ENCODE measurements at places on chromosomes 7 and 10.

- H3K27ac ChIP-seq = no peak overlapping the region
- DNase-seq = no peak
- H3K4me3 ChIP-seq = no peak overlapping the region
- H3K36me3 ChIP-seq = no peaks in the 10 kb centered on the region
- no peaks in the 10 kb centered on the region for H3K4me1 ChIP-seq
Measured at GRCh38 chr10:96878057-96878456, 46.0 kb downstream of the LCOR start.

GRCh38 chr7:2197436-2198155 is 35.1 kb downstream of the MAD1L1 start:
- H3K4me3 ChIP-seq = no peak overlapping the region
- H3K36me3 ChIP-seq = no peaks in the 10 kb centered on the region
- H3K4me1 ChIP-seq = no peaks in the 10 kb centered on the region
- DNase-seq = no peak

DNA sequence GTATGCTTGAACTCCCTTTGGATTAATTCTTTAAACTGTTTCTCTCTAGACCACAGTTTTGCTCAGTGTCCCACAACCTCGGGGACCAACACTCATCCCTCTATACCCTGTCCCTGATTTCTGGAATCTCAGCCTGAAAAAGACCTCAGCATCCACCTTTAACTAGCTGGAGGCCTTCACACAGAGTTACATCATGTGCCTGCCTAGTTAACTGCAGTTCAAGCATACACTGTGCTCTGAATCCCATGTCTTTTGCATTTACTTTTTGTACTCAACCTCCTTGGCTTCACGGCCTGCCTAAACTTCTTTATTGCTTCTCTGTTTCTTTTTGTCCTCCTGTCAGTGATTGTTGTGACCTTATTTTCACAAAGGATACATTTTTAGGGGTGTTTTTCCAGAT is 66.7 kb downstream of the PRKG1 start:
- no peak for DNase-seq
- H3K4me1 ChIP-seq = no peaks in the 10 kb centered on the region
- no peak overlapping the region for H3K4me3 ChIP-seq
- H3K36me3 ChIP-seq = no peaks in the 10 kb centered on the region

GRCh38 chr7:17598846-17599245 is 300.4 kb downstream of the AHR start:
- no peak overlapping the region for H3K27ac ChIP-seq
- H3K4me1 ChIP-seq = no peaks in the 10 kb centered on the region
- DNase-seq = no peak
- no peak overlapping the region for H3K4me3 ChIP-seq
- H3K36me3 ChIP-seq = no peaks in the 10 kb centered on the region

Data from uterus (tissue), 4 donors.